ENCODE measurements at places on chromosomes 4 and X. TPM values are rescaled to one million over a fixed set of nuclear protein-coding genes. Genes with fewer than 3 reads are reported as not detected.

DNA sequence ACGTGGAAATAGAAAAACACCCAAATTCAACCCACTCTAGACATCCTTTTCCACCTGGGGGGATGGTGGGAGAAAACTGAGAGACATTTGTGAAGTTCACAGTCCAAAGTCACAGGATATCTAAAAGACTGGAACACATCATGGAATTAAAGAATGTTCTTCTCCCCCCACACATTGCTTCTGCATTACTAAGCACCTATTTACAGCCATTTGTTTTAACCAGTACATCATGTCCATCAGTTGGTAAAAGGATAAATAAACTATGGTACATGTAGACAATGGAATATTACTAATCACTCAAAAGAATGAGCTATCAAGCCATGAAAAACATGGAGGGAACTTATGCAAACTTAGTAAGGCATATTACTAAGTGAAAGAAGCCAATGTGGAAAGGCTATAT, 185.5 kb upstream of the ANXA10 start:
- no peaks in the 10 kb centered on the region for H3K4me1 ChIP-seq
- no peak overlapping the region for H3K27ac ChIP-seq
- no peak overlapping the region for H3K4me3 ChIP-seq

DNA sequence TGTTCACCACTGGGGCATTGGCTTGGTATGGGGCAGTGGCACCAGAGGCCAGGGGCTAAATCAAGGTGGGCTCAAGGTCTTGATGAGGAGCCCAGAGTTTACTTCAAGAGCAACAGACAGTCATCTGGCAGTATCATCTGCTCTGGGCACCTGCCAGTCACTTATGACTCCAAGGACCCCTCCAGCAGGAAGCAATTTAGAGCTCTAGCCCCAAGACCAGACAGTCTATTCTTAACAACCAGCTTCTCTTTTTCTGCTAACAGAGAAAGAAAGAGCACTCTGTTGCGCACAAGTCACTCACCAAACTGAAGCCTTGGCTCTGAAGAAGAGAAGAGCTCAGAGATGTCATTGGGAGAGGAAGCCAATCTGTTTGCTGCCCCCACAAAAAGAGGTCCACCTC, 309.2 kb downstream of the HS3ST1 start:
- DNase-seq: no peak
- no peaks in the 10 kb centered on the region for H3K27me3 ChIP-seq
- no peak overlapping the region for H3K27ac ChIP-seq
- H3K4me1 ChIP-seq: no peaks in the 10 kb centered on the region
- H3K36me3 ChIP-seq: no peaks in the 10 kb centered on the region
- no peak overlapping the region for H3K4me3 ChIP-seq

The MTNR1A gene
- polyA plus RNA-seq: 0.48 TPM

DNA sequence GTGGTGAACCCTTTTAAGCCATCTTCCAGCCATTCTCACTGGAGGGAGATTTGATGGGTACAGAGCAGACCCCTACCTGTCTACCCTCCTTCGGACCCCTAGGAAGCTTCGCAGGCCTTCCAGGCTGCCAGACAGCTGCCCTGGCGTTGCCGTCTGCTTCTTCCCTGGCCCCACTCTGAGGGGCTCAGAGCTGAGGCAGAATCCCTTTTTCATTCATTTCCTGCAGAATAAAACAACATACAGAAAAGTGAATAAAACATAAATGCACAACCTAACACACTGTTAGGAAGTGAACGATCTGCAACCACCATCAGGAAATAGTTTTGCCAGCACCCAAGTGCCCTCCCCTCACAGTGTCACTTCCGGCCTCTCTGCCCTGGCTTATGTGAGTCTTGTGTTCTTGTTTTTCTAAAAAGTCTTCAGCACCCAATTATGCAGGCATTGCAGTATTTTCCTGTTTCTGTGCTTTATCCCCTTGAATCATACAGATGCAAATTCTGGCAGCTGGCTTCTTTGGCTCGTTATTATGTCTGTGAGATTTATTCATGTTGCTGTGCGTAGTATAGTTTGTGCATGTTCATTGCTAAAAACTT, 5.6 kb upstream of the ADD1 start:
- H3K27me3 ChIP-seq: no peaks in the 10 kb centered on the region
- no peak for DNase-seq
- H3K27ac ChIP-seq: peak overlapping the region; percentile 29

DNA sequence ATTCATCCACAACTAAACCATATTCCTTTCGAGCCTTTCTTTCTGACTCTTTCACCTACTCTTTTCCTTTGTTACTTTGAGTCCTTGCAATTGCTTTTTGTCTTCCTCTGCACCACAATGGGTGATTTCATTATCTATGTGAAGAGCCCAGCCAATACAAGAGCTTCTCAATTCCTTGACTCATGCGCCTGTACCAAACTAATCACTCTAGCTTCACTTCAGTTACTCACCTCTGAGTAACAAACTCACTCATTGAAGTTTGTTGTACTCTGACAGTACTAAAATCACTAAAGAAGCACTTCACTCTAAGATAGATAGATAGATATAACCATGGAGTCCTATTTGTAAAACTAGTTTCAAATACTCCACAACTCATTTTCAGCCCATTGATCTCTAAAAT, 191.7 kb upstream of the EPHA5 start:
- H3K36me3 ChIP-seq: no peaks in the 10 kb centered on the region
- no peaks in the 10 kb centered on the region for H3K4me1 ChIP-seq
- no peak overlapping the region for H3K27ac ChIP-seq
- DNase-seq: no peak

- no peak for DNase-seq
- no peaks in the 10 kb centered on the region for H3K27me3 ChIP-seq
- H3K36me3 ChIP-seq: no peaks in the 10 kb centered on the region
- H3K4me3 ChIP-seq: no peak overlapping the region
Observed at GRCh38 chr4:52091801-52092200, 40.7 kb downstream of the SPATA18 start.

DNA sequence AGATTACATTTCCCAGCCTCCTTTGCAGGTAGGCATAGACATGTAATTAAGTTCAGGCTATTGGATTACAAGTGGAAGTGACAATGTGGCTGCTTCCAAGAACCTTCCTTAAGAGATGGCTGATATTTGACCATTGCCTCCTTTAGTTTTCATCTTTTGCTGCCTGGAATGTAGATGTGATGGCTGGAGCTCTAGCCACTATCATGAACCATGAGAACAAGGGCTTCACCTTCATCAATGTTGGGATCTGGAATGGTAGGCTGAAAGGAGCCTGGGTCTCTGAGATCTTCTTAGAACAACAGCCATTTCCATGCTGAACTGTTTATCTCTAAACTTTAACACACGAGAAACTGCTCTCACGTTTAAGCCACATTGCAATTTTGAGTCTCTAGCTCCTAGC, 158.7 kb upstream of the ATP6AP2 start:
- H3K4me1 ChIP-seq: no peaks in the 10 kb centered on the region
- no peak for DNase-seq
- H3K27ac ChIP-seq: no peak overlapping the region
- no peaks in the 10 kb centered on the region for H3K36me3 ChIP-seq
- no peak overlapping the region for H3K4me3 ChIP-seq

DNA sequence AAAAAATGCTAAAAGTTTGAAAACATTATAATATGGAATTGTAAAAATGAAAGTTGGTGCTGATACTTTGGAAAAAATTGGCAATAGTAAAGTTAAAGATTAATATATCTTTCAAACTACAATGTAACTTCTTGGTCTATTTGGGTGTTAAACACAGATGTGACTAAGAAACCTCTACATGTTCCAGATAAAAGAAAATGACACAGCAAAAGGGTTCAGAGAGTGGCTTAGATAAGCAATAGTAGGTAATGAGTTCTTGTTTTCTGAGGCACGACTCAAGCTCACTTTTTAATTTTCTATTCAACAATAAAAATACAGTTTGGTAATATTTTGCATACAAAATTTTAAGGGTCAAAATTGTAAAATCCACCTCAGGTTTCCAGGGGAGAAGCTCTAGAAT, 292.7 kb downstream of the GALNTL6 start:
- H3K27ac ChIP-seq: no peak overlapping the region
- H3K4me3 ChIP-seq: no peak overlapping the region
- no peak for DNase-seq
- no peaks in the 10 kb centered on the region for H3K4me1 ChIP-seq
- no peaks in the 10 kb centered on the region for H3K36me3 ChIP-seq

DNA sequence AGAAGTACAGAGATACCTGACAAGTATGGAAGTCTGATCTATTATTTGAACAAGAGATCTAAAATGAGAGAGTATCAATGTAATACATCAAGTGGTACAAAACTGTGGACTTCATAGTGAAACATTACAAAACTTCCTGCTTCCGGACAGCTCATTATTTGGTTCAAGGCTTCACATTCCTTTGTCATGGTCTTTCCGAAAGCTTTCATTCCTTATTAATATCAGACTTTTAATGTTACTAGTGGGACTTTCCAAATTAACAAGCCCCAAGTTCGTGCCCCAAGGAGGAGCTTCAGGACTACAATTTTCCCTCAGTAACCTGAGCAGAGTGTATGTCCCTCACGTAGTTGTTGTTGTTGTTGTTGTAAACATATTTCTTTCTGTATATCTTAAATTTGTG, 1.2 kb downstream of the CHIC2 start:
- no peaks in the 10 kb centered on the region for H3K36me3 ChIP-seq
- peak overlapping the region; percentile 88 for H3K4me3 ChIP-seq
- H3K27ac ChIP-seq: peak overlapping the region; percentile 81
- H3K4me1 ChIP-seq: peaks cover 7% of the 10 kb centered on the region
- DNase-seq: peak; percentile 48
- H3K27me3 ChIP-seq: no peaks in the 10 kb centered on the region

GRCh38 chr4:175048906-175049305, 130.7 kb downstream of the ADAM29 start:
- no peak overlapping the region for H3K4me3 ChIP-seq
- no peaks in the 10 kb centered on the region for H3K4me1 ChIP-seq
- DNase-seq: no peak
- no peak overlapping the region for H3K27ac ChIP-seq
- no peaks in the 10 kb centered on the region for H3K27me3 ChIP-seq
- no peaks in the 10 kb centered on the region for H3K36me3 ChIP-seq

The TCEAL5 gene
- 6.2 TPM for polyA plus RNA-seq

- no peak overlapping the region for H3K4me3 ChIP-seq
- DNase-seq: no peak
- no peak overlapping the region for H3K27ac ChIP-seq
- H3K4me1 ChIP-seq: peaks cover 5% of the 10 kb centered on the region
- H3K36me3 ChIP-seq: no peaks in the 10 kb centered on the region
Observed at GRCh38 chr4:81601358-81601694, 129.6 kb upstream of the RASGEF1B start.

The DCAF4L1 gene
- polyA plus RNA-seq: 0.21 TPM

DNA sequence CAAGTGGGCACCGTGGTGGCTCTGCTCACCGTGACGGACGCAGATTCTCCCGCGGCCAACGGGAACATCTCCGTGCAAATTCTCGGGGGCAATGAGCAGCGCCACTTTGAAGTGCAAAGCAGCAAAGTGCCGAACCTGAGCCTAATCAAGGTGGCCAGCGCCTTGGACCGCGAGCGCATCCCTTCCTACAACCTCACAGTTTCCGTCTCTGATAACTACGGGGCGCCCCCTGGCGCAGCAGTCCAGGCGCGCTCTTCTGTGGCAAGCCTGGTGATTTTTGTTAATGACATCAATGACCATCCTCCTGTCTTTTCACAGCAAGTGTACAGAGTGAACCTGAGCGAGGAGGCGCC, 2.7 kb downstream of the FAT4 start:
- H3K27ac ChIP-seq: no peak overlapping the region
- peaks cover 51% of the 10 kb centered on the region for H3K27me3 ChIP-seq
- H3K4me1 ChIP-seq: peaks cover 16% of the 10 kb centered on the region
- peaks cover 2% of the 10 kb centered on the region for H3K36me3 ChIP-seq

The HS6ST2 gene
- 0.97 TPM for polyA plus RNA-seq

GRCh38 chr4:27861802-27862201, 1001.2 kb downstream of the STIM2 start:
- no peaks in the 10 kb centered on the region for H3K27me3 ChIP-seq
- H3K4me1 ChIP-seq: no peaks in the 10 kb centered on the region
- H3K27ac ChIP-seq: no peak overlapping the region
- DNase-seq: no peak

- no peak for DNase-seq
- no peak overlapping the region for H3K4me3 ChIP-seq
- H3K27ac ChIP-seq: no peak overlapping the region
- H3K27me3 ChIP-seq: no peaks in the 10 kb centered on the region
Observed at GRCh38 chr4:8709050-8709728, 116.6 kb downstream of the CPZ start.

DNA sequence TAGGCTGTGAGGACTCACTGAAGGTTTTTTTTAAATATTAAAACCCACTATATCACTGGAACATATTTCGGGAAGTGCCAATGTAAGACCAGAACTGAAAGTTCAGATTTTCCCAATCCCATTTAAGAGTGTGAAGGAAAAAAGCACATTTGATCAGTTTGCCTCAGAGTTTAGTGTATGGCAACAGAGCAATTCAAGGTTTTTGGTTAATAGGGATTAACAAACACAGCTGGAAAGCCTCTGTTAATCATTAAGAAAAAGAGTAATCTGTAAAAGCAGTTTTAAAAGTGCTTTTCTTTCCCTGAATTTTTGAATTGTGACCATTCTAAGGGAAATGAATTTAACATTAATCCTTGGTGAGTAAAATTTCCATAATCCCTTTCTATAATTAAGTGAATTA, 60.4 kb downstream of the NPY5R start:
- no peaks in the 10 kb centered on the region for H3K4me1 ChIP-seq
- DNase-seq: no peak
- H3K27ac ChIP-seq: no peak overlapping the region

DNA sequence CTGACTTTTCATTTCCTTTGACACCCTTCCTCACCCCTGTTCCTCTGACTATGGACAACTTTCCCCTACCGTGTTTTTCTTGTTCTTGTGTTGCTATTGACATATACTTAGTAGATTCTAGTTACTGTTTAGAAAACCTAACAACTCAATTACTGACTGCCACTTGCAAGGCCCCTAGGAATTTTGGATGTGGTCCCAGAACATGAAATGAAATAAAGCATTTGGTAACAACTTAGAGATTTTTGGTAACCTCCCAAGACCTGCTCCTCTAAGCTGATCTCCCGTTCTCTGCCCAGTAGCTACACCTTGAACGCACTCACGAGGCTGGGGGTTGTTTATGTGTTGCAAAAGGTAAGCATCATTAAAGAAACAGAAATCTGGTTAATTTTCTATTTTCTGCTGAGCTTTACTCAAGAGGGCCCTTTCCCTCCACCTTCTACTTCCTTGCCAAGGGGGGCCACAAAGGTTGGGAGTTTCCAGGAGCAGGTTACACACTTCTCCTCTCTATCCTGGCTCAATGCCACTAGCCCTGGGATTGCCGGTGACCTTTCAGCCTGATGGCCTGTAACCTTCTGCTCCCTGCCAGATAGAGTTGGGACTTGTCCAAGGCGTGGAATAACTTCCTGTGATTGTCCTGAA, 20.5 kb downstream of the GAB3 start:
- H3K27me3 ChIP-seq: no peaks in the 10 kb centered on the region
- H3K4me3 ChIP-seq: no peak overlapping the region
- no peak overlapping the region for H3K27ac ChIP-seq
- peaks cover 3% of the 10 kb centered on the region for H3K4me1 ChIP-seq

DNA sequence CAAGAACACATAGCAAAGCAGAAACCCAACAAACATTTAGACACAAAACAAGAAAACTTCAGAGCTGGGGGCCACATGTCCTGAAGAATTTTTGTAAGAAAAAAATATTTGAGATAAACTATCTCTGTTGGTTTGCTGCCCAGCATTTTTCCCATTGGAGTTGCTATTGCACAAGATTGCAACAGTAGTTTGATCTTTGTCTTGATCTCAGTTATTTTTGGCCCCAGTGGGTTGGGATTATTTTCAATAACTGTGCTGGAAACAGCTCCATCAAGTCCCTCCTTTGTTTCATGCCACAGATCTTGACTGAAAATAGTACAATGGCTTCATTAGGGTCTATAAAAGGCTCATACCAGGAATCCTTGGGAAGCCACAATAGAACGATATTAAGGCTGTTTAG, 103.8 kb upstream of the RAI2 start:
- H3K4me3 ChIP-seq: no peak overlapping the region
- no peak overlapping the region for H3K27ac ChIP-seq
- H3K36me3 ChIP-seq: no peaks in the 10 kb centered on the region
- H3K27me3 ChIP-seq: no peaks in the 10 kb centered on the region
- H3K4me1 ChIP-seq: no peaks in the 10 kb centered on the region
